LNCaP clone FGC (cell line): ENCODE measurements at places on chromosomes 12 and 14.
A peak's percentile ranks its signal among the peaks of the same experiment; 100 is the strongest.

- no peak for DNase-seq
Measured at GRCh38 chr14:29475641-29476040, 452.0 kb downstream of the PRKD1 start.

DNA sequence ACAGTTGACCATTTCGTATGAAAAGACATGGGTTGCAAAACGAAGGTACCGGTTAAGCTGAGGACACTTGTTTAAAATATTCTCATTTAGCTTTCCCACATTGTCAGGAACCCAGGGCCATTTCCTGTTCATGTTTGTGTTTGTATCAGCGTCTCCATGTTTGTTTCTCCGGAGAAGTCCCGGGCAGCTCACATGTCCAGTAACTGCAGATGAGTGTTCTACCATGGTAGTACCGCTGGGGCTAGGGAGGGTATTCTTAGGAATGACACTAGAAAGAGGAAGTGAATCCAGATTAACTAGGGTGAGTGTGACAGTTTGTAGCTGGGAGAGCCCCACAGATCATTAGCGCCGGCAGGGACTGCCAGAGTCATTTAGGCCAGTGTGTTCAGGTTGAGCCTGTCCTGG lies 50.0 kb upstream of the EVL start:
- DNase-seq = no peak

DNA sequence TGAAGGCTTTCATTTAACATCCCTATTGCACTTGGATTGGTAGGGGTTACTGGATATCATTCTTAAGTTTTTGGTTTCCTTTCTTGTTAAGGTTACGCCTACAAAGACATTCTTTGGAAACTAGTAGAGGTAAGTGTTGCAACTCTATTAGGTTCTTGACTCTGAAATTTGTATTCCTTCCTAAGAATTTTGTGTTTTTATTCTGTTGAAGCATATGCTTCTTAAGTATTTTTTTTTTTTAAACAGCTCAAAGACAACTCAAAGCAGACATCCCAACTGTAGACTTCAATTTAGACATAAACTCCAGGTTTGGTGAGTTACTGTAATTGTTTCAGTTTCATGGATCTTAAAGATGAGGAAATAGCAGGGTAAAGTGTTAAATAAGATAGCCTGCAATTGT lies 1.1 kb upstream of the RBMS2 start:
- DNase-seq = no peak

- DNase-seq = no peak
Measured at GRCh38 chr12:72432037-72432604, 160.0 kb downstream of the TRHDE start.

GRCh38 chr12:18965203-18965602 lies 164.3 kb upstream of the PLEKHA5 start:
- DNase-seq = no peak

GRCh38 chr12:54997929-54998522 lies 13.5 kb upstream of the TESPA1 start:
- DNase-seq = no peak

- no peak for DNase-seq
Measured at GRCh38 chr14:69695322-69696203, 71.4 kb upstream of the SRSF5 start.

- no peak for DNase-seq
Measured at GRCh38 chr14:54803926-54804537, 98.6 kb downstream of the GCH1 start.

DNA sequence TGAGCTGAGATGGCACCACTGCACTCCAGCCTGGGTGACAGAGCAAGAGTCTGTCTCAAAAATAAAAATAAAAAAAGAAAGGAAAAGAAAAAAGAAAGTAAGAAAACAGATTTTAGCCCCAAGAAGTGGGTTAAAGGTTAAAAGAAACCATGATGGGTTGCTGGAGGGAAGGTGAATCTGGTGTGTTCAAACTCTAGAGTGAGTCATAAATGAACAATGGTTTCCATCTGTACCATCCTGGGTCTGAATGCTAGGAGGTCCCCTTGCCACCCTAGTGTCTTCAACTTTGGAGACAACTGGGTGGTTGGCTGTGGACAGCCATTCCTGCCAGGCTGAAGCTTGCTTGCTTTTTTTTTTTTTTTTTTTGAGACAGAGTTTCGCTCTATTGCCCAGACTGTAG lies 1.6 kb upstream of the RPS26 start:
- no peak for DNase-seq

DNA sequence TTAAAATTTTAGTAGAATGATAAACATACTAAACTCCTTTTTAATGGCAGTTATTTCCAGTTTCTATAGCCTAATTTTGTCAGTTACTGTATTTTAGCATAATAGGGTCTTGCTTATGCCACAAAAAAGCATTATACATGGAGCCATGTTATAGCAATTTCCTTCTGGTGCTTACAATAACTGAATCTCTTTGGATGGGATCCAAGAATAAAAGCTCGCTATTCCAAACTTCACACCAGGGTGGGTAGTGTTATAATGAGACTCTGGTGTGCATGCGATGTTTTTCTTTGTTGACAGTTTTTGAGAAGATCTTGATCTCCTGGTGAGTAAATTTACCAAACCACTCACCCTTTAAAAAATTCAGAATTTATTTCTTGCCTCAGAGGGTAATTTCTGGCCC lies 90.4 kb upstream of the CCDC91 start:
- no peak for DNase-seq

DNA sequence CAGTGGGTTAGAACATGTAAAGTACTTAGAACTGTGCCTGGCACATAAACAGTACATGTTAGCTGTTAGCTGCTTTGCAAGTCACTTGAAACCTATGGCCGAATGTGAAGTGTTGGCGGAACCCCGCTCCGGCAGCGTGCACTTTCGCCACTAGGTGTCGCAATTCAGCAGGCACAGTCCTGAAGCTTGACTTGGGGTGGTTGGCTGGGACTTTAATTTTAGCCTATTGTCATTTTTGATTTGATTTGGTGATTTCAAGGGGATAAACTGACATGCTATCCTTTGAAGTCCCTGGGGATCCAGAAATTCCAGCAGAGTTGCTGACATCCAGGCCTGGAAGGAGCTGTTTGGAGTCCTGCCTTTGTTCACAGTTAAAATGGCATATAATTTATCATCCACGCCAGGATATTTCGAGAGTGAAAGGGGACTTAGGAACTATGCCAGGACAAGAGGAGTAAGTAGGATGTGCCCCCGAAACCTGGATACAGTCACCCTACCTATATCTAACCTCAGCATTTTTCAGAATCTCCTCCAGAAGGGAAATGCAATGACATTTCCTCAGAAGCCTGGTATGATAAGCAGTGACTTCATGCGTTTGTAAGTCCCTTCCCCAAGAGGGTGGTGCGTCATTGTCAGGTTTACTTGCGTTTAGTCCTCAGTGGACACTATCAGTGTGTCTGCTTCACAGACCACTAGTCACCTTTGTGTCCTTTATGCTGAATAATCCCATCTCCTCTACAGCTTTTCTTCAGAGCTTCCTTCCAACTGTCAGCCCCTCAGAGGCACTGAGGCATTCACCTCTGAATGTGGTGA lies 3.5 kb upstream of the TSPAN9 start:
- peak; percentile 56 for DNase-seq

- no peak for DNase-seq
Measured at GRCh38 chr14:26008290-26008689, 589.5 kb downstream of the NOVA1 start.

- no peak for DNase-seq
Measured at GRCh38 chr12:120249875-120250795, 15.4 kb downstream of the PXN start.

DNA sequence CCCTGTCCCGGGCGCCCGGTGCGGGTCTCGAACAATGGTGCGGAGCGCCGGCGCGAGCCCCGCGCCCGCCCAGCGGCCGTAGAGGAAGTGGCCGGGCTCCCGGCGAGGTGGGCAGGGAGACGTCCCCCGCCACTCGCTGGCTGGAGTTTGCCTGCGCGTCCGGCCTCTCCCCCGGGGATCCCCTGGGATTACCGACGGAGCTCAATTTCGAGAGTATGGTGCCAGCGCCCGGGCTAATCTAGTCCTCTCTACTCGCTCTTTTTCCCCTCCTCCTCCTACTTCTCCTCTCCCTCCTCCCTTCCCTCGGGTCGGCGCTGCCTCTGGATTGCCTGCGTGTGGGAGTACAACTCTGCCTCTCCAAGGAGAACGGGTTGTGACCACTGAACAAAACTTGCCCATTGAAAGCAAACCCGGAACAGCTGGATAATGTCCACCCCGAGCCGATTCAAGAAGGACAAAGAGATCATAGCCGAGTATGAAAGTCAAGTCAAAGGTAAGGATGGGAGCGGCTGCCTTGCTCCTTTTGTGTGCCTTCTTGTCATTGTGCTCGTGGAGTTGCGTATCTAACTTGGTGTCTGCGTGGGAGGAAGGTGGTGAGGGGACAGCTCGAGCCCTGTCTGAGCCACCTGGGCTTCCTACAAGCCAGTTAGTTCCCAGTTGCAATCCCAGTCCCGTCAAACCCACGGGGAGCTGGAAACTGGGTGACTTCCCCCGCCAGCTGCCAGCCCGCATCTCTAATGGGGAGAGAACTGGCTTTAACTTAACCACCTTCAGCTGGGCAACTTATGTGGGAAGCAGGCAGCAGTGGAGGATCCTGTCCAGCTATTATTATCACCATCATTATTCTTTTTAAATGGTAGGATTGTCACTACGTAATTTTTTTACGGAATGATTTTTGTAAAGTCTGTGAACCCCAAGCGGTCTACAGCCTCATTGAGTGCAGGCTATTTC lies at the start of gene SRGAP1:
Gene SRGAP1 (plus strand): TSS at position 310 of the 951 bp plus-strand sequence. CDS start 117 bp downstream, at position 427.
- no peak for DNase-seq

DNA sequence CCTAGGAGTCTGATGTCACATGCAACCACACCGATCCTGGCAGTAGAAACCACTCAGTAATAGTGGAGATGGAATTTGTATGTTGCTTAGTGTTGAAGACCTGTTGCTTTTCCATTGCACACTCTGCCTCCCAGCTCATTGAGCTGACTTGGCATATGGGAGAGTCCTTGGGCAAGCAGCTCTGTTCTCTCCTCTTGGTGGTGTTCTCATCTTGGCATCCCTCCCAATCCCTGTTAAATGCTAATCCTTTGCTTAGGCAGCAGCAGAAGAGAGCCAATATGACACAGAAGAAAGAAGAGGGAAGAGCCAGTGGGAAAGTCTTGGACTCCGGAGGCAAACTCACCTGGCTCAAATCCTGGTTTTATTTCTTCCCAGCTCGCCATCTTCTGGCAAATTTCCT lies 178.0 kb upstream of the CAND1 start:
- DNase-seq = no peak

DNA sequence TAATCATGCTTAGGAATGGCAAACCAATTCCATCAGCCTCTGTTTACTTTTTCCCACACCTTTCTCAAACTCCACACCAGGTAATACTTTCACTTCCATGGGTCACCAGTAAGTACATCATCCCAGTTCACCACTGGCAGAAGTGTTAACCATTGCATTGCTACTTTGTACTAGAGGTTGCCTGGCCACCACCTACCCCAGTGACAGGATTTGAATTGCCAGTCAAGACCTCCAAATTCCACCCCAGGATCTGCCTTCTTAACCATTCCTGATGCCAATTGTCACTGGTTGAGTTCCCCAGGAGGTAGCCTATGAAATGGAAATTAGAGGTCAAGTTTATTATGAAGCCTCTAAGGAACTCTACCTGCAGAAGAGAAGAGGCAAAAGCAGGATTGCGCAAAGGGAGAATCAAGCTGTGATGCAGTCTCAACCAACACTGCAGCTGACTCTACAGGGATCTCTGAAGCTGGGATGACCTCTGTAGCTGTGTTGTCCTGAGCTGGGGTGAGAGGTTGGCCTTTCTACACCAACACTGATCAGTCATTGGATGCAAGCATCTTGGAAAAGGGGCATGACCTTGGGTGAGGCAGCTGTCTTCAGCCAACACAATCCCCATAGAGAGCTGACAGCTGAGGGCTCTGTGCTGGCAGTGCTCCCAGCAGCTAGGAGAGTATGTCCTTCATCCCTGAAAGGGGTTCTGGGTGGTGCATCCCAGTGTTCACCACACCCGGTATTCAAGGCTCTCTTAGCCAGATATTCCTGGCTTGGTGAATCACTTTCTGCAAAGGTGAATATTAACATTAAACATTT lies 37.0 kb upstream of the HMGA2 start:
- DNase-seq = no peak

DNA sequence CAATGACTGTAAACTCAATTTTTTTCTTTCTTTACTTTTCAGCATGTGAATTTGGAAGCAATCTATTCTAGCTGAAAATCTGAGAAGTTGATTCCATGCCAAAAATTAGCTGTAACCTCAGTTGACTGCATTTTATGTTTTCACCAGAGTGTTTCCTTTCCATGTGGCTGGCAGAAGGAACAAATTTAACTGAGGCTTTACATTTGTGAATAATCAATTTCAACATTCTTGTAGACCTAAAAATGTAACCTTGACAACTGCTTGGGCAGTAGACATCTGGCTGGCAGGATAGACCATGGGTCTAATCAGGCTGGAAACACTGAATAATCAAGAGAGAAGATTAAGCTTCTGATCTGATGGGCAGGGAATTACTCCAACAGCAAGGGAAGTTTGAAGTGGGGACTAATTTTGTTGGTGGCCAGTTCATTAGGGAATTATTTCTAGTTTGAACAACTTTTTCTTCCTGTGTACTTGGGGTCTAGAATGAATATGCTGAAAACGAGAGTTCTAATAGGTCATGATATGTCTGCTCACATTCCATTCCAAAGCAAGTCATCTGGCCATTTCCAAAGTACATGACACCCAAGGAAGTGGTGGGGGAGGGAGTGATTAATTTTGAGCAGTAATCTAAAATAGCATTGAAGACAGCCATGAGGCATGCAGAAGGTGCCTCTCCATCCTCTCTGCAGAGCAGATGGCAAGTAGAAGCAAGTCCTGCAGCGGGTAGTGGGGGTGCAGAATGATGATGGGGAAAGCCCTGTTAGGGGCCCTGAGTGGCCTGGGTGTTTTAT lies 68.2 kb downstream of the ATP23 start:
- no peak for DNase-seq

DNA sequence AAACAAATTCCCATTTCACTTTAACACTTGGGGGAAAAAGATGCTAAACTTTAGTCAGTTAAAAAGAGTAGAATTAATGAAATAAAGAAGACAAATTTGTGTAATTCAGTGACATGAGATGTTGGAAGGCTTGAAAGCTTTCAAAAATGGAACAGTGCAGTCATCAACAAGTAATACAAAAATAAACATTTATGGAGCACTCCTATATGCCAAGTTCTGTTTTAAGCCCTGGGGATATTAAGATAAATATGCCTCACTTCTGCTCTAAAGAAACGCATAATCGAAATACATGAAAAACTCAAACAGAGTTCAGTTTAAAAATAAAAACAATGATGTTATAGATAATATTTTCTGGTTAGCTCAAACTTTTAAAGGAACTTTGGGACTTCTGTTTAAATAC lies 93.0 kb downstream of the KCNH5 start:
- no peak for DNase-seq

- DNase-seq = no peak
Measured at GRCh38 chr12:121626853-121627640, 717 bp downstream of the ORAI1 start.

DNA sequence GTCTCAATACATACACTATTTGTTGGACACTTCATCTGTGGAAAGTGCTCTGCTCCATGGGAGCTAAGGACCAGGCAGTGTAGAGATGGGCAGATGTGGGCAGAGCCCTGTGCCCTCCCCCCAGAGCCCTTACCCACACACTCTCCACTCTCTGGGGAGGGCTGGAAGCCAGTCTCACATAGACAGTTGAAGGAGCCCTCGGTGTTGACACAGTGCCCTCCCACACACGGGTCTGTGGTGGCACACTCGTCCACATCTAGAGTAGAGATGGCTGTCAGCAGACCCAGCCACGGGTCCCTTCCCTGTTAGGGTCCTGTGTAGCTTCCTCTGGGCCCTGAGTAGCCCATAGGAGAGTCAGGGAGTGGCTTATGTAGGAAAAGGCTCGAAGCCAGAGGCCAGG lies 14.3 kb downstream of the ISCA2 start:
- DNase-seq = no peak

- no peak for DNase-seq
Measured at GRCh38 chr12:87923361-87923760, 105.8 kb downstream of the C12orf50 start.
